ENCODE measurements at places on chromosomes 3 and 15.

DNA sequence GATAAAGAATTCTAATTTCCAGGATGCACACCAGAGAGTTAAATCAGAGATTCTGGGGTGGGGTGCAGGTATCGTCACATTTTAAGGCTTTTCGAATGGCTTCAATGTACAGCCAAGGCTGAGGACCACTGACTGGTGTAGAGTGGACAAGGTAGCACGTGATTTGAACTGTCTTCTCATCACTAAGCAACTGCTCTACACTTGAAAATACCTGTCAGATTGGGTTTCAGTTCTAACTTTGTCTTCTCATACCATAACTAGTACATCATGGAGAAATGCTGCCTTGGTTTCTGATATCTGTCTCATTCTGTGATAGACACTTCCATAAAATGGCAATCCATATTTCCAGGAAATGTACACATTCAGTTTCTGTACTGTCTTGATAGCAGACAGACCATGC is 58.0 kb upstream of the MRPL3 start:
- no peak for DNase-seq

- DNase-seq = no peak
Measured at GRCh38 chr15:51837792-51838251, 8.4 kb downstream of the TMOD3 start.

DNA sequence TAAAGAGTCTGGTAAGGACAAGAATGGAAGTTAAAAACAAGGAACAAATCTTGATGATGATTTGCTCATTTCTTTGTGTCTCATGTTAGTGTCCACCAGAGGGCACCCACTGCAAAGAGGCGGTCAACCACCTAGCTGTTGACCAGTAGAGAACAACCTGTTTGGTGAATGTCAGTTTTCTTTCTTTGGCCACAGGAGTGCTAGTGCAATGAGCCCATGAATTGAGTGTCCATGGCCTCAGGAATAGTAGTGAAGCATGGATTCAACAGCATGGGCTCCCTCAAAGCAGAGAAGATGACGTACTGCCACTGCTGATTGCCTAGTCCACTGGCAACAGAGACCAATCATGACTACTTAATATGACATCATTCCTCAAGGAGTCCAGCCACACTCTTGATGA is 10.7 kb upstream of the CNTN6 start:
- DNase-seq = no peak

GRCh38 chr15:68787609-68788263 is 33.0 kb downstream of the ANP32A start:
- no peak for DNase-seq

GRCh38 chr3:53862241-53862640 is 15.9 kb downstream of the IL17RB start:
- no peak for DNase-seq

DNA sequence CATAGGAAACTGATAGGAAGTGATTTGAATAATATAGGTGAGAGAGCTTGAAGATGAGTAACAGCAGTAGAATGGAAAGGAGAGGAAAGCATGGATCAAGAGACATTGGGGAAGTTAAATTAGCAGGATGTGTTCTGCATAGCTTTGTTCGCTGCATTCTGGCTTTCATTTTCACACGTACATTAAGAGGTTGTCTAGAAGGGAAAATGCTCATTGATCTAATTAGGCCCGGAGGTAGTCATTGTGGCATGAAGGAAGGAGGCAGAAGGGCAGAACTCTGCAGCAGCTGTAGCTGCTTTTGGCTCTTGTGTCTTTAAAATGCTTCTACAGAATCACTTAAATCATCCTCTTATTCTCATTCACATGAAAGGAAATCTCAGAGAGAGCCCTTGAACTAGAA is 40.3 kb downstream of the KCNAB1 start:
- no peak for DNase-seq

DNA sequence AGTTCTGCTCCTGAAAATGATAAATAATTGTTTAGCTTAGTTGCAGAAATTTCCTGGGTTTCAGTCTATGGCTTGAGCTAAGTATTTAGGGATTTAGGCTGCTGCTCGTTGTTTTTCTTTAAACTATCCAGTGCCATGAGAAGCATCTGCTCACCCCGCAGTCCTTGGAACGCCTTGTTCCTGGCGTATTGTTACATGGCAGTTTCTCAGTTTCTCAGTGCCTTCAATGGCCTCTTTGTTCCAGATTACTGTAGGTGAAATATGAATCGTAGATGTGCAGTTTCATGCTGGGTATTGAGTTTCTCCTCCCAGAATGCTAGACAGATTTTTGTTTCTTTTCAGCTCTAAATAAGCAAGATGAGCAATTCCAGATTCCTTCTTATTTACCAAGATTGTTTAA is 269.5 kb upstream of the GBE1 start:
- DNase-seq = no peak

- peak; percentile 87 for DNase-seq
Measured at GRCh38 chr3:31981206-31982181, at the start of the genes OSBPL10 and ZNF860. TSS of gene OSBPL10 (minus strand) at chr3:31981262. CDS start at chr3:31981179, 83 bp downstream. TSS of gene ZNF860 (plus strand) at chr3:31981750. CDS start at chr3:31989080, 7,330 bp downstream.

DNA sequence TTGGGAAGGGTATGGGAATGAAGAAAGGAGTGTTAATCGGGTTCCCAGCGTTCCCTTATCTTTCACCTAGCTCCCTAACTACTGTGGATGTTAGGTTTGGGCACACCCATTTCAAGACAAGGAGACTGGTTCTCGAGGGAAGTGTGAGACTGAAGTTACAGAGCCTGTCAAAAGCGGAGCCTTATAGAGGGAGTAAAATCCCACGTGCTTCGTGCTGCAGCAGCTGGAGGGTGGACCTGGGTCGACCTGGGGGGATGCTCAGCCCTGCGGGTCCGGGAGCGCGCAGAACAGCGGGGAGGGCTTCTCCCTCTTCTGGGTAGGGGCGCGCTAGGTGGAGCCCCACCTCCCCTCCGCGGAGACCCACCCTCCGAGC is 314 bp upstream of the TMED3 start:
- no peak for DNase-seq
